ENCODE measurements at places on chromosomes 7 and 10.

- DNase-seq = no peak
Observed at GRCh38 chr10:34716958-34717357, 98.1 kb downstream of the PARD3 start.

DNA sequence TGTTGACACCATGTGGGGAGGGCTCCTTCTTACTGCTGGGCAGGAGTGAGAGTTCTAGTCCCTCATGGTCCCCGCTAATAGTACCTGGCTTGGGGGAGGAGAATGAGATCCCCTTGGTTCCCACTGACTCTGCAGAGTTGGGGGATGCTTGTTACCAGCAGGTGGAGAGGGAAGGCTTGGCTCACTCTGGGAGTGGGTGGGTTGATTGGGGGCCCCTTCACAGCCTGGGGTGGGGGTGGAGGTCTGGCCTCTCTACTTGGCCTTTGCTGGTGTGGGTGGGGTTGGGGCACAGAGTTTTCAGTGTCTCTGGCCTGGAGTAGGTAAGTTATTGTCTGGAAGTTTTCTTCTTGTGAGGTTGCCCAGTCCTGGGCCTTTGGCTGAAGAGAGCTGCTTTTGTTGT, 31.9 kb downstream of the ADCY1 start:
- DNase-seq = no peak

DNA sequence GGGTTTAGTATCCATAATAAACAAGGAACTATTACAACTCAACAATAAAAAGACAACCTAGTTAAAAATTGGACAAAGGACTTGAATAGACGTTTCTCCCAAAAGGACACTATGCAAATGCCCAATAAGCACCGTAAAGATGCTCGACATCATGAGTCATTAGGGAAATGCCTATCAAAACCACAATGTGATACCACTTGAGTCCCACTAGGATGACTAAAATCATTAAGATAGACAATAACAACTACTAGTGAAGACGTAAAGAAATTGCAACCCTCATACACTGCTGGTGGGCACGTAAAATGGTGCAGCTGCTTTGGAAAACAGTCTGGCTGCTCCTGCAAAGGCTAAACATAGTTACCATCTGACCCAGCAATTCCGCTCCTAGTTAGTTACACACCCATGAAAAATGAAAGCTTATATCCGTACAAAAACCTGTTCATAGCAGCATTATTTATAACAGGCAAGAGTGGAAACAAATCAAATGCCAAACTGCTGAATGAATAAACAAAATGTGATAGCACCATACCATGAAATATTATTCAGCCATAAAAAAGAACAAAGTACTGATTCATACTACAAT, 17.3 kb downstream of the CCDC3 start:
- DNase-seq = no peak

GRCh38 chr10:57959318-57960006, 308.2 kb downstream of the IPMK start:
- DNase-seq = no peak

- no peak for DNase-seq
Observed at GRCh38 chr10:124394583-124394982, 24.1 kb downstream of the OAT start.

- DNase-seq = no peak
Observed at GRCh38 chr7:83643739-83644138, 5.2 kb downstream of the SEMA3E start.

DNA sequence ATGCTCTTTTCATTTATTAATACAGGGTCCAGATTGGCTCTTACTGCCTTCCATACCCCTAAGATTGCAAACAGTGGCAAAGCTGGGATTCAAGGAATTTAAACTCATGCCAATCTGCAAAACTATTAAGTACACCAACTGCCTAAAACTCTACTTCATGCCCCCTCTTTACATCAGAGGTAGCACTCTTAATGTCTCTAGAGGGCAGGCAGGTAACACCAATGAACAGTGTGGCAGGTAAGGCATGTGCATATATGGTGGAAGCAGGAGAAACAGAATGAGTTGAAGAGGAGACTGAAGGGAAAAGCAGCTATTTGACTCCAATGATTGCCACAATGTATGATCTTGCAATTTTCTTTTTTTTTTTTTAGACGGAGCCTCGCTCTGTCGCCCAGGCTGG, 156.7 kb downstream of the BTAF1 start:
- DNase-seq = no peak

DNA sequence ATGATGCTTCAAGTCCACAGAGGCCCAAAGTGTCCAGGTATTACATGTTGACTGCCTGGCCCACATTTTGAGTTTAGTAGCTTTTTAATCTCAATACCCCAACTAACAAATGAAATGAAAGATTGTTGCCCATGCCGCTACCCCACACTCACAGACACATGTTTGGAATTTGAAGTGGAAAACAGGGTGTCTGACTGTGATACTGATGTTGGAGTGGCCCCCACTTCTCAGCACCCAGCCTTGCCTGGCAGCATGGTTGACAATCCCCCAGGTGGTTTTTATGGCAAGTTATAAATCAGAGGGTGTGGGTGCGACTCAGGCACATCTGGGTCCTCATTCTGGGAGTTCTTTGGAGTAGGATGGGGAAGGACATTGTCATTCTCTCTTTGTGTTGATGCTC, 314.7 kb upstream of the ZNF32 start:
- DNase-seq = no peak

DNA sequence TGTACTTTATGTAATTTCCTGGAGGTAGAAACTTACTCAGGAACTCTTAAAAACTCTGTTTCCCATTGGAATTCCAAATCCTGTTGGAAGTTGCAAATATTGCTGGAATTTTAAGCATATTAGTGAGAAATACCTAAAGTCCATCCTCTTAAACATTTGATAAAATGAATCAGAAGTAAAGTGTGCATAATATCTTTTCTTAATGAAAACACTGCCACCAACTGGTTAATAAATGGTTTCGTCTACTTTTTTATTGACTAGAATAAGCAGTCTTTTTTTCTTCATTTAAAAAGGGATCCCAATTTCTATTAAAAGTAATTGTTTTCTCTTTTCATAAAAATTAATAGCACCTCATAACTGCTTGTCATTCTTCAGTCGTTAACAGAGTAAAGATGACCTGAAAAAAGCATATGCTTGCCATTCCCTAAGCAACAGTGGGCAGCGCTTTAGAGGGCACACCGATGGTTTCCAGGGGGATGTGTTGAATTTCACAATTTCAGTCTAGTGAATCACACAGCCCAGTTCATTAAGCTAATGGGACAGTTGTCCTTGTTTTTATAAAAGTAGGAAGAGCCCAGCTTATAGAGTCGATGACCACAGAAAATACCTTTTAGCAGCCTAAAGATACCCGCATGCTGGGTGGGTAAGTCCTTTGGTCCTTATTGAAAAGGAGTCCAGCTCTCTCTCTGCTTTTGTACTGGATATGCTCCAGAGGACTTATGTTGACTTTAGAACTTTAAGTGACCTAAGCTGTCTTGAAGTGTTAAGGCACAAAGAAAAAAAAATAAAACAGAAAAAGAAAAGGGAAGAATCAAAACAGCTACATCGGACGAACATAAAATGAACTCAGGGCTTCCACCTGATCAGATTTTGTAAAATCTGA, 28.5 kb downstream of the NPS start:
- DNase-seq = no peak

- DNase-seq = no peak
Observed at GRCh38 chr7:101269664-101270063, 24.8 kb upstream of the FIS1 start.

- DNase-seq = no peak
Observed at GRCh38 chr10:128896116-128896795, 570.8 kb upstream of the MGMT start.

DNA sequence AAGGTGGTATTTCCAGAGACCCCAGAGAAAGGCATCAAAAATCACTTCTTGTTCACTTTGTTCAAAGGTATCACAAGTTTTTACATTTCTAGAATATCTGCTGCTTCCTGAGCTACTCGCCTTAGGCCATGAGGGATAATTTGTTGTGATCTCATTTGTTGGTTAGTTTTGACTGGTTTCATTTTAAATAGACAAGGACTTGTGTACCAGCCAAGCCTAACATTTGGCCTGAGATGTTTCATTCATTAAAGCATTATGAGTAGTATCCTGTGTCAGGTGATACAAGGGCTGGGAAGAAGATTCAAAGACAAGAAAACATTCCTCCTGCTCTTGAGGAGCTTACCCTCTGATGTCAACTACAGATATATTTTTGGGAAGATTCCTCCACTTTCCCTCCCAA, 170.3 kb upstream of the FAM171A1 start:
- no peak for DNase-seq

Data from NCI-H1417 treated with DMSO at 0.1 percent for 48 hours (cell line).